ENCODE measurements at places on chromosomes 3 and 15.

DNA sequence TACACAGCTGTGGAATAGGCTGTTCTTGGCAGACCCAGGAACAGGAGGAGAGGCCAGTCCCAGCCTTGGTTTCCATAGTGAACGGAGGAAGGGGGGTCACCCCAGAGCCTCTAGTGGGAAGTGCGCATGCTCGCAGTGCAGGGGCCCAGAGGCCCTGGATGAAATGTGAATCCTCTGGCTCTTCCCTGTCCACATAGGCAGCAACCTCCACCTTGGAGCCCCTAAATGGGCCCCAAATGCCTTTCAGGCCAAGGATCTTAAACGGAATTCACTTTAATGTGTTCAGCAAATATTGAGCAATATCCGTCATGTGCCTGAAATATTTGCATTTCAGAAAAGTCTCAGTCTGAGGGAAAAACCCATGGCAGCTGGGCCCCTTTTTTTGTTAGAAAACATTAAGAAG is 3.3 kb upstream of the NDN start:
- DNase-seq = no peak

- no peak for DNase-seq
These were observed 1.1 kb downstream of the CMTM7 start for GRCh38 chr3:32392536-32393302.

- no peak for DNase-seq
These were observed 55.3 kb downstream of the CLDN1 start for GRCh38 chr3:190266913-190267290.

DNA sequence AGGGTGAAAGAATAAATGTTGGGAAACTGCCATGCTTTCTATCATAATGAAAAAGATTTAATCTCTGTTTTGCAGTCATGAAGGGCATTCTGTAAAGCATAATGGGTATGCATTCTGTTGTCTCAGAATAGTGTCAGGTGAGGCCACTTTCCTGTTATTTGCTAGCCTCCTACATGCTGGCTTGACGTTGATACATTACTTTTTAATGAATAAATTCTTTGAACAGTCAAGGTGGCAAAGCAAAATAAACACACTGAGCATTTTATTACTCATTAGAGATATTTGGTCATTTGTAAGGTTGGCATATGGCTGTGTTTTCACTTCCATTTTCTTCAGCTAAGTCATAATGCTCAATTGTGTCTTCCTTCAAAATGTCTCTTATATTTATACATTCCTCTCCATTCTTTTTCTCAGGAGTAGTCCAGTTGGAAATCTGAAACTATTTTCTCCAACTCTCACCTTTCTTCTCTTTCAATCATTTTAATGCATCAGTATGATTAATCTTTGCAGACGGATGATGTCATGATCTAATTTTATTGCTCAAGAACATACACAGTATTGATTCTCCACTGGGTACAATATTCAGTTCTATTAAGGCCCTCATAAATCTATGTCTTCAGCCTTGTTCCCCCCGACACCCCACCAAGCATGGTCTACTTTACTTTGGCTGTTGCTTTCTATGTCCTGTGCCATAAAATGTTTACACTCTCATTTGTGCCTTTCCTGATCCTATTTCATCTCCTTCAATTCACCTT is 290.7 kb downstream of the GBE1 start:
- no peak for DNase-seq

DNA sequence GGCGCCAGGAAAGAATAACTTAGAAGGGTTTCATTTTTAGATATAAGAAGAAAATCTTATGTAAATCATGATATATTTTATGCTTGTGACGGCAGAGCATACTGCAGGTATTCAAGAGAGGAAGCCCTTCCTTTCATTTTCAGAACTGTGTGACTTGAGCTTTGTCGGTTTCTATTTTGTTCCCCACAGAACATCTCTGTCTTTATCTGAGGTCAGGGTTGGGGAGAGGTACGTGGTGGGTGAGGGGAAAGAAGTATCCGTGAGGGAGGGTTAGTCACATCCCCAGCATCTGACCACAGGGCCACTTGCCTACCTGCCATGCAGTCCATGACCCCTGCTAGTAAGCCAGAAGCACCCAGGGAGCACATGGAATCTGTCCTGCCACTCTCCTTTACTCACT is 126.5 kb downstream of the DGKG start:
- DNase-seq = peak; percentile 3

DNA sequence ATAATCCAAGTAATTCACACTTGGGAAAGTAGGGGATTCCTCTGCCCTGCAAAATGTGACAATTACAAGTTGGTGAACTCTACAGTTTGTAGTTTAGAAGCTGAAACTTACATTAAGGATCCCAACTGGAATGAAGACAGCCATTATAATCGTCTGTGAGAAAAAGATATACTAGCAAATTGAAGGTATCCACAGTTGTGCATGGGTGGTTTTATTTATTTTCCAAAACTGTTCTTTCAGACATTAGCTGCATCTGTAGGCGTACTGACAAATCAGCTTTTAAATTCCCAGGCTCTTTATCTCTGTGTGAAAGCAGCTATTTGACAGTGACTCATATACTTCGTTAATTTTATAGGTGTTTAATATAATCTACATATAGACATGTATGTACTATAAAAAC is 12.5 kb upstream of the ISL2 start:
- DNase-seq = no peak

GRCh38 chr3:14177580-14178246 is 688 bp downstream of the XPC start:
- DNase-seq = no peak

GRCh38 chr3:194145702-194146101 is 9.8 kb downstream of the HES1 start:
- DNase-seq = no peak

DNA sequence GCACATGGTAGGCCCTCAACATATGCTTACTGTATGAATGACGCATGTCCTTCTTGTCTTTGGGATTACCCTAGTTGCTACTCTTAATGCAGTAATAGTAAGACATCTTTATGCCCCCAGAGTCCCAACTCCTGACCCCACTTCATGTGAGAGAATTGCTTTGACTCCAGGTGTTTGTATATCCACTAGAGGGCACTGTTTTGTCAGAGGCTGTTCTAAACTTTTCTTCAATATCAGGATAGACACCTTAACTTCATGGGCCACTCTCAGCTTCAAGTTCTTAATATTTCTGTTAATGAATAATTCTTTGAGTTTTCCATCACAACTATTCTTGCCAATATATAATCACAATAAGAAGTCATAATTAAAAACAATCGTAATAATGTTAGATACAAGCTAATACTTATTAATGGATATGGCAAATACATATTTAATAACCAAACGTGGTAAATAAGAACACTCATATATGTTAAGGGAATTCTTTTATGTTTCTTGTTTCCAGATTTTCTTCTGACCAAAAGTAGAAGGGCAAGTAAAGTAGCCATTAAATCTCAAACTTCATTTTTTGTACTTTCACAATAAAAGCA is 337.2 kb upstream of the DNAJC19 start:
- DNase-seq = no peak

DNA sequence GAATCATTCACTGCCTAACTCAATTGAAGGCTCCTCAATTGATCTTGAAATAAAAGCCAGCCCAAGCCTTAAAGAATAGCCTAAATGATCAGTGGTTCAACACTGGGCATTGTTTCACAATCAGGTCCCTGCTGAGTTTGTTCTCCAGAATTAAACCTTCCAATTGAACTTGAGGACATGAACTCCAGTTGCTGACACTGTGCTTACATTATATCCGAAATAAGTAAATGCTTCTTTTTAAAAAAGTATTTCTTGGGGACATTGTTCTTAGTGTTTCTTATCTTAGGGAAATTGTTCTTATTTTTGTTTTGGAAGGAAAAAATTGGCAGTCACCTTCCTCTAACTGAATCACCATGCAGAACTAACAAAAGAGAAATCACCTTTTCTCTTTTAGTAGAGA is 450.2 kb downstream of the RBMS3 start:
- DNase-seq = no peak

DNA sequence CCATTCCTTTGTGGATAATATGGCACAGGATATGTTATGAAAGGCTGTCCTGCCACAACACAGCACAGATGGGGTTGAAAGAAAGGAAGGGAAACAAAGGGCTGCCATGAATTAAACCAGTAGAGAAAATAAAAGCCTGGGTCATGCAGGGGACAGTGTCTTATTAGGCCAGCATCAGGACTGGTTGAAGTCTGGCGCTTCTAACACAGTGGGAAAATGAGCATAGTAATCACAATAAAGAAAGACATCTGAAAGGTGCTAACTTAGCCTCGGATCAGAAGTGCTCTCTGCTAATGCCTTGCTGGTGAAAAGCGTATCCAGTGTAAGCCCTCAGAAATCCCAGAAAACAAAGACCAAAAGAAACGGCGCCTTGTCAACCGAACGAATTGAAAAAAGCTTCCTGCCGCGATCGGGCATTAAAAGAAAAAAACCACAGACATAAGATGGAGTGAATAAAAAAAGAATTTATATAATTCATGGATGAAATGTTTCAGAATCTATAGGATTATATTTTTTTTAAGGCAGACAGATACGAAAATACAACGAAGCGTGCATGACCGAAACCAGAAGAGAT is 566 bp upstream of the MKRN3 start:
- no peak for DNase-seq

DNA sequence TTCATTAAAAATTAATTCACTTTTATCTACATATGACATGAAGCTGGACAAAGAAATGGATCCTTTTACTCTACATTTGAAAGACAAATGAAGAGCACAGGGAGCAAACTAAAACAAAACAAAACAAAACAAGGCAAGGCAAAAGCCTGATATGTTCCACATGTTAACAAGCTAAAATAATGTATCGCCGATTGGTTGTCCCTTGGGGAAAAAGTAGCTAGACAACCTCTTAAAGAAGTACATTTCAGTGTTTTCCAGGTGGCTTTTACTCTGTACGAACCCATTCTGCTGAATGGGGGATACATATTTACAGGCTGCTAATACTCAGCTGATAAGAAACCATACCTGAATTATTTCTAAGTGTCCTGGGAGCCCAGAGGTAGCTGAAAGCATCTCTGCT is 493.0 kb upstream of the TBL1XR1 start:
- no peak for DNase-seq

GRCh38 chr3:161657786-161658185 is 161.2 kb downstream of the OTOL1 start:
- DNase-seq = no peak

- DNase-seq = no peak
These were observed 420.4 kb downstream of the ROBO2 start for GRCh38 chr3:77460326-77460725.
